ENCODE measurements at places on chromosomes 1 and 21.
A peak's percentile ranks its signal among the peaks of the same experiment; 100 is the strongest.

- DNase-seq = no peak
Measured at GRCh38 chr1:160520999-160521398, 2.1 kb downstream of the SLAMF6 start.

- no peak for DNase-seq
Measured at GRCh38 chr1:245370175-245370825, 215.5 kb downstream of the KIF26B start.

GRCh38 chr1:94727846-94728715 is 92.1 kb upstream of the SLC44A3 start:
- DNase-seq = peak; percentile 96

- DNase-seq = no peak
Measured at GRCh38 chr21:43879348-43880110, 14.5 kb downstream of the AGPAT3 start.

DNA sequence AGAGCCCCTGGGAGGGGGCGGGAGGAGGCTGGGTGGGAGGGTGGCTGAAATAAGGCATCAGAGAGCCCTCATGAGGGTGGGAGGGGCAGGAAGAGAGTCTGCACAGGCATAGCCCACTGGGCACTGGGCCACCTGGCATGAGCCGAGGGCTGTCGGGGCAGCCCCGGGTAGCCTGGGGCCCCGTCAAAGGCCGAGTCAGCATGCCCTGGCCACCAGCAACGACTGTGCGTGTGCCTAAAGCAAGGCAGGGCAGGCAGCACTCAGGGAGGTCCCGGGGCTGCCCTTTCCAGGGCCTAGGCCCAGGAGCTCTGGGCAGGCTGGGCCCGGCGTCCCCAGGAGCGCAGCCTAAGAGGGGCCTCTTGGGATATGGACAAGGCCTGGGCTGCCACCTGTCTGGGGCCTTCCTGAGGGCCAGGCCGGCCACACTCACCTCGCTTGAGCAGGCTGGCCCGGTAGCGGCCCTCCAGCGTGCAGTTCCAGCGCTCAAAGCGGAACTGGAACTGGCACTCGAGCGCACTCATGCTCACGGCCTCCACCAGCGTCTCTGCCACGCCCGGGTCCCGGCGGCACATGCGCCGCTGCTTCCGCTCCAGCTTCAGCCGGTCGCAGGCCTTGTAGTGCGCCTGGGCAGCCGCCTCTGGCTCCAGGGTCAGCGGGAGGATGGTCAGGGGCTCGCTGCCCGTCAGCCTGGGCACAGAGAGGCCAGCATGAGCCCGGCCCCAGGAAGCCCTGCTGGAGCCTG is 22.7 kb downstream of the WNT9A start:
- no peak for DNase-seq

DNA sequence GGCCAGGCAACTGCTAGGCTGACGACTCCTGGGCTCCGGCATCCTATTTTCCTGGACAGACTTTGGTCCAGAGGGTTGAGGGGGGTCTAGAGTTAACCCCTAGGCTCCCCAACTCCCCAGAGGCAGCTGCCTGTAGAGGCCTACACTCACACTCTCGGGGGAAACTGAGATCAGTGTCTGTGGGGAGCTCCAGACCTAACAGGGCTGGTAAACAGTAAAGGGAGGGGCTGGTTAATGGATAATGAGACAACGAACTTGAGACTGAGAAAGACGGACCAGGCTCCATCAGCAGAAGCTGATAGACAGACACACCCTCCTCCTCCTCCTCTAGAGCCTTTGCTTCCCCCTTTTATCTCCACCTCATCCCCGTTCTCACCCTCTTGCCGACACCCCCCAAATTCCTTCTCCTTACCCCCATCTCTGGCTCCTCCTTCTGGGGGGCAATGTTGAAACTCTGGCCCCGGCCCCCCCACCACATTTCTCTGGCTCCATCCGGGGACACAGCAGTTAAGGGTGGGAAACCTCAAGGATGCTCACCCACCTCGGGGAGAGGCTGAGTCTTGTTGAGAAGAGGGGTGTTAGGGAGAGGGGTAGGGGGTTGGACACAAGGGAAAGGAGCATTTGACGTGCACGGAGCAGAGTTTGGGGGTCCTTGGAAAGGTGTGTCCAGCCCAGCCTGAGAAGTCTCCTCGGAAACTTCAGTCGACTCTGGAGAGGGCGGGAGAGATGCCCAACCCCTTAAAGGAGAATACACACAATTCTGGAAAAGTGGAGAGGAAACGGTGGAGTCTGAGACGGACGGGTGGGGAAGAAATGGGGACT is at the start of gene MTMR11:
Gene MTMR11 (minus strand): TSS at position 710 of the 822 bp plus-strand sequence. CDS start 232 bp downstream, at position 478.
- peak; percentile 42 for DNase-seq

DNA sequence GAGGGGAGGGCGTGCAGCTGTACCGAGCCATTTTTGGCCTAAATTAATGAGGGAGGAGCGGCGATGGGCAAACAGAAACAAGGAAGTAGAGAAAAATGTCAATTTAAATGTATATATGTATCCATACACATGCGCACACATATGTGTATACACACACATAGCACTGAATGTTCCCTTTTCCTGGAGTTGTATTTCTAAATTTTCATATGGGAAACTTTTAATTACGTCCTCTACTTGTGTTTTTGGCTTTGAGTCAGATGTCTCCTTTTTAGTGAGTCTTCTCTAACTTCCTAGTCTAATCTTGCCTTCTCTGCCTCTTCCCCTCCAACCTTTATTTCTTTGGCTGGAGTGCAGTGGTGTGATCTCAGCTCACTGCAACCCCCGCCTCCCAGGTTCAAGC is 15.4 kb upstream of the CYYR1 start:
- DNase-seq = no peak

DNA sequence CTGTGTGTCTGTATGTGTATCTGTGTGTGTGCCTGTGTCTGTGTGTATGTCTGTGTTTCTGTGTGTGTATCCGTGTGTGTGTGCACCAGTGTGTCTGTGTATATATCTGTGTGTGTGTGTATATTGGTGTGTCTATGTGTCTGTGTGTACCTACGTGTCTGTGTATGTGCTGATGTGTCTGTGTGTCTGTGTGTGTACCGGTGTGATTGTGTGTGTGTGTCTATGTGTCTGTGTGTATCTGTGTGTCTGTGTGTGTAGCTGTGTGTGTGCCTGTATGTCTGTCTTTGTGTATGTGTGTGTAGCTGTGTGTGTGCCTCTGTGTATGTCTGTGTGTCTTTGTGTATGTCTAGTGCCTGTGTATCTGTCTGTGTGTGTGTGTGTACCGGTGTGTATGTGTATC is 32.0 kb downstream of the CAMK2N1 start:
- no peak for DNase-seq

DNA sequence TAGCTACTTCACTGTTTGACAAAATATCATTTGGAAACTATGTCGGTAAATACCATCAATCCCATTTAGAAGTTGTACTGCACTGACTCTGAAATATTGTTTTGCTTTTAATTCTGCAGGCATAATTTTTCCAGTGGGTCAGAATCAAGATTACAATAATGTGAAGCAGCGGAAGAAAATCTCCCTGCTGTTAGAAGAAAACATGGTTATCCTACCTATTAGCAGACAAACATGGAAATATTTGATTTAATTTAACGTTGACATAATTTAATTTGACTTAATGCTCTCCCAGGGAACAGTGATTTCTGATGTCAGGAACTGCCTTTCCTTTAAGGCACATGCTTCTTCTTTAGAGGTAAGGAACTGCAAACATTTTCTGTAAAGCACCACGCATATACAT is 634.0 kb downstream of the LTN1 start:
- no peak for DNase-seq

GRCh38 chr1:215405211-215405610 is 161.9 kb upstream of the KCTD3 start:
- no peak for DNase-seq

- DNase-seq = no peak
Measured at GRCh38 chr1:116686723-116687352, 19.3 kb upstream of the IGSF3 start.

DNA sequence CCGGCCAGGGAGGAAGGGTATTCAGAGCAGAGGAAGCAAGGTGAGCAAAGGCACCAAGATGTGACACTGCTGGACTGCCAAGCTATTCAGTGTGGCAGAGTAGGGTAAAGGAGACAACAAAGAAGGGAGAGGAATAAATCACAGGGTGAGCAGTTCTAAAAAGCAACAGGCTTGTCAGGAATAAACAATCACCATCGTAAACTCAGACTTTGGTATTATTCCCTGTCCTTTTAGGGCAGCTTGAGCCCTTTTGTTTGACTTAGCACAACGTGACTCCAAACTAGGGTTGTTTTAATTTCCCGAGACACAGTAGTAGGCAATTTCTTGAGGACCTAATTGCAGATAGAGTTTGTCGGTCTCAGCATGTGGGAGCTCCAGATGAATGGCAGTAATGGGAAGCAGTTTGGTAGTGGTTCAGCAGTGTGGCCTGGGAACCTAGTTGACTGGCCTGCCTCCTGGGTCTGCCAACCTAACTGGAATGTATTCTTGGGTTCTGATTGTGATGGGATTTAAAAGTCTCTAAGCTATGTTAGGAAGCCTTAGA is 4.3 kb downstream of the CR1L start:
- no peak for DNase-seq

DNA sequence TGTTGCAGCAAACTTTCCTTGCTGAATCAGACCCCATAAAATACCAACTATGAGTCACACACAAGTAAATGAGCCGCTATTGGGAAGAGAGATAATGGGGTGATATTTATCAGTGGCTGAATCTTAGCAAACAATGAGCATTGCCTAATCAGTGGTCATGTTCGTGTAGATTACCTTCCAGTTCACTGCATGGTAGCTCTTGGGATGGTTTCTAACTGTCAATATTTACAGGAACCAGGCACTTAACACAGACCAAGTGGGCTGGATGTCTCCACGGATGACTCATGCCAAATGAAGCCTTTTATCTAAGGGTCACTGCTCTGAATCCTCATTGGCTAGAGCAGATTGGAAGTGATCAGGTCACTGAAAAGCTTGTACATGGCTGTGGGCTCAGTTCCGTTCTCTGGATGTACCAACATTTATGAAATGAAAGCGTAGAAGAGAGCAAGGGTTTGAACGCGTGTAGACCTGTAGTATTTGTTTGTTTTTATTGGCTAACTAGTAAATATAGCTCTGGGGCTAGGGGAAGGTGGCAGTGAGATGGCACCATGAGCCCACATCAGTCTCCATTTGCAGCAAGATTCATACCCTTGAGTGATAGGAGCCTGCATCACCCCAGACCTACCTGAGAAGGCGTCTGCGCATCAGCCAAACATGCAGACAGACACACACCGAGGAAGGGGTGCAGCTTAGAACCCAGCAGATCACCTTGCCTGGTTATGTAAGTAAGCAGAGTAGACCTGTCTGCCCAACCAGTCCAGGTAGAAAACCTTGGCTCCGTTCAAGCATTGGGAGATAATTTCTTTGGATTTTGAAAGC is 153.3 kb downstream of the TOMM20 start:
- peak; percentile 96 for DNase-seq

GRCh38 chr1:26035959-26036755 is 9.8 kb downstream of the SLC30A2 start:
- peak; percentile 88 for DNase-seq

DNA sequence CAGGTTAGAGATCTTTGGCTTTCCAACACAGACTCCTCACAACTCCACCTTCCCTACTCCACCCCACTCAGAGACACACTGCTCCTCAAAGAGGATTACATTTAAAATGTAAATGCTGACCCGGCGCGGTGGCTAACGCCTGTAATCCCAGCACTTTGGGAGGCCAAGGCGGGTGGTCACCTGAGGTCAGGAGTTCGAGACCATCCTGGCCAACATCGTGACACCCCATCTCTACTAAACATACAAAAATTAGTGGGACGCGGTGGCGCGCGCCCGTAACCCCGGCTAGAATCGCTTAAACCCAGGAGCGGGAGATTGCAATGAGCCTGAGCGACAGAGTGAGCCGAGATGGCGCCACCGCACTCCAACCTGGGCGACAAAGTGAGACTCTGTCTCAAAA is 1.8 kb upstream of the ANP32E start:
- no peak for DNase-seq

GRCh38 chr1:78104322-78104721 is 58.6 kb downstream of the GIPC2 start:
- peak; percentile 19 for DNase-seq

DNA sequence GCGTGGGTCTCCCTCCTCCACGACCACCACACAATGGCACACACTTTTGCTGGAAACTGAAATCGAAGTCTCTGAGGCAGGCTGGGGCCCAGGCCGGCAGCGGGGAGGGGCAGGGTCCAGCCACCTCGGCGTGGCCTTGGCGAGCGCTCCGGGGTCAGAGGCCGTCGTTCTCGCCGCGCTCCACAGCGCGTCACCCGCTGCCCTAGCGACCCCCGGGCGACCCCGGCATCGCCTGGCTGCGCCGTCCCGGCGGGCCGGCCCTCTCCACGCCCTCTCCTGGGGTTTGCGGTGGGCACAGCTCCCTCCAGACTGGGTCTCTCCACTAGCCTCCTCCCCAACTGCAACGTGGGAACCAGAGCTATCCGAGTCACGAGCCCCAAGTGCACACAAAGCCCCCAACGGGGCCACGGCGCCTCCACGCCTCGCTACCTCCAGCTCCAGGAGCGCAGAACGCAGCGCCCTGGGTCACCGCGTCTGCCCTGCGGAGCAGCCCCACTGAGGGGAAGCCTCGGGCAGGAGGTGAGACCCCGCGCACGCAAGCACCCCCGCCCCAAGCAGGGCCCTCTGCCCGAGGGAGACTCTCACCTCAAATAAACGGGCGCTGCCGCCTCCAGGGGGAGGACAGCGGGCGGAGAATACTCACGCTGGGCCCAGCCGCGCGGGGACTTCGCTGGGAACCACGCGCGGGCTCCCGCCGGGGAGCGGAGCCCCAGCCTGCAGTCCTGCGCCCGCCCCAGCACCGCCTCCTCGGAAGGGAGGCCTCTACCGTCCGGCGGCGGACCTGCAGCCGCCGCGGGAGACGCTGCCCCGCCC is 134.0 kb upstream of the BARHL2 start:
- peak; percentile 92 for DNase-seq

DNA sequence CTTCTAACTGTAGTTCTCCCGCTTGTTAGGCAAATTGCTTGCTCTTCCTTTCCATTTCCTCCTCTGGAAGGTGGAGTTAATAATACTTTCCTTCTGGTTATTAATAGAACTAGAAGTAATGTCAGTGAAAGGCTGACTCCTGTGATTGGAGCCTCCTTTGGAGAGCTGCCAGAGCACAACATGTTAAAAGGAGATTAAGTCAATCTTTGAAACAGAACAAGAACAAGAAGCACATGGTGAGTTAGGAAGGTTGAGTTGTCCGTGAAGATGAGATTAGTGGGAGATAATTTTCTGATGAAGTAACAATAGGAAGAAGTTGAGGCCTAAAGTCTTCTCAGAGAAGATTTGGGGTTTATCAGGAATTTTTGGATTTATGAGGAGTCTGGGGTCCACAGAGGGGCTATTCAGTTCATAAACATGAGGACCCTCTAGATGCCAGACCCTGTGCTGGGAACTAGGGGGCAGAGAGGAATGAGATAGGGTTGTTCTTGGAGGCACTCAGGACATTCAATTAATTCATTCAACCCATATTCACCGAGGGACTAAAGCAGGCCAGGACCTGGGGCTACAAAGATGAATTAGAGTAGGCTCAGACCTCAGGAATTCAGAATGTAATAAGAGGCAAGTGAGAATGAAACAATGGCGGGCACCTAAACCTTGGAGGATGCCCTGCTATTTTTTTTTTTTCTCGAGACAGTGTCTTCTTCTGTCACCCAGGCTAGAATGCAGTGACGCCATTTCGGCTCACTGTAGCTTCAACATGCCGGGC is 40.7 kb upstream of the DHCR24 start:
- no peak for DNase-seq
